Naive thymus-derived CD4-positive, alpha-beta T cell (primary cell): ENCODE measurements at places on chromosomes 2 and 18.

GRCh38 chr2:18381386-18381785, 179.1 kb downstream of the RDH14 start:
- no peaks in the 10 kb centered on the region for H3K27me3 ChIP-seq
- no peaks in the 10 kb centered on the region for H3K4me1 ChIP-seq
- no peak for DNase-seq
- H3K27ac ChIP-seq = no peak overlapping the region
- no peaks in the 10 kb centered on the region for H3K36me3 ChIP-seq

GRCh38 chr18:49851624-49852023, 38.3 kb upstream of the ACAA2 start:
- H3K36me3 ChIP-seq = no peaks in the 10 kb centered on the region
- DNase-seq = no peak
- H3K4me3 ChIP-seq = no peak overlapping the region

- H3K4me1 ChIP-seq = no peaks in the 10 kb centered on the region
- no peak overlapping the region for H3K4me3 ChIP-seq
- no peak for DNase-seq
- H3K36me3 ChIP-seq = no peaks in the 10 kb centered on the region
- no peak overlapping the region for H3K27ac ChIP-seq
These were observed 18.6 kb upstream of the ZC3H15 start for GRCh38 chr2:186467421-186467820.

GRCh38 chr2:22795287-22795866, 589.6 kb upstream of the KLHL29 start:
- H3K4me1 ChIP-seq = no peaks in the 10 kb centered on the region
- no peaks in the 10 kb centered on the region for H3K36me3 ChIP-seq
- DNase-seq = no peak
- H3K27me3 ChIP-seq = no peaks in the 10 kb centered on the region
- no peak overlapping the region for H3K4me3 ChIP-seq
- H3K27ac ChIP-seq = no peak overlapping the region

GRCh38 chr2:176514805-176515500, 245.7 kb downstream of the MTX2 start:
- H3K36me3 ChIP-seq = no peaks in the 10 kb centered on the region
- H3K27ac ChIP-seq = no peak overlapping the region
- H3K27me3 ChIP-seq = no peaks in the 10 kb centered on the region
